ENCODE measurements at places on chromosomes 2 and 18.

- no peak for DNase-seq
Measured at GRCh38 chr2:21590026-21590690, 466.4 kb downstream of the TDRD15 start.

DNA sequence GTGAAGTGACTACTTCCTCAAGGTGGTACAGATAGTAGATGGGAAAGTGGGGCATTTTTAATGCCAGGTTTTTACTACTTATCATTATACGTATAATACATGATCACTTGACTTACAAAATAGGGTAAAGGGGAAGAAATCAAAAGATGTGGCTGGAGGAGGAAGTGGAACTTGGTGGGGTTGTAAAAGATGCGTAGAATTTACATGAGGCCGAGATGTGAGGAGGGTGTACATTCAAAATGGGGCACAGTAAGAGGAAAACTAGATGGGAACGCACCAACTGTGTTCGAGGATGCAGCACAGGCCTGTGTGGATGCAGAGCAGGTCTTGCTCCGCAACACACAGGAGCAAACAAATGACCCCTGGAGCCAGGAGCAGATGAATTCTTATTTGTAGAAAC lies 403.3 kb downstream of the TXNL1 start:
- no peak for DNase-seq

DNA sequence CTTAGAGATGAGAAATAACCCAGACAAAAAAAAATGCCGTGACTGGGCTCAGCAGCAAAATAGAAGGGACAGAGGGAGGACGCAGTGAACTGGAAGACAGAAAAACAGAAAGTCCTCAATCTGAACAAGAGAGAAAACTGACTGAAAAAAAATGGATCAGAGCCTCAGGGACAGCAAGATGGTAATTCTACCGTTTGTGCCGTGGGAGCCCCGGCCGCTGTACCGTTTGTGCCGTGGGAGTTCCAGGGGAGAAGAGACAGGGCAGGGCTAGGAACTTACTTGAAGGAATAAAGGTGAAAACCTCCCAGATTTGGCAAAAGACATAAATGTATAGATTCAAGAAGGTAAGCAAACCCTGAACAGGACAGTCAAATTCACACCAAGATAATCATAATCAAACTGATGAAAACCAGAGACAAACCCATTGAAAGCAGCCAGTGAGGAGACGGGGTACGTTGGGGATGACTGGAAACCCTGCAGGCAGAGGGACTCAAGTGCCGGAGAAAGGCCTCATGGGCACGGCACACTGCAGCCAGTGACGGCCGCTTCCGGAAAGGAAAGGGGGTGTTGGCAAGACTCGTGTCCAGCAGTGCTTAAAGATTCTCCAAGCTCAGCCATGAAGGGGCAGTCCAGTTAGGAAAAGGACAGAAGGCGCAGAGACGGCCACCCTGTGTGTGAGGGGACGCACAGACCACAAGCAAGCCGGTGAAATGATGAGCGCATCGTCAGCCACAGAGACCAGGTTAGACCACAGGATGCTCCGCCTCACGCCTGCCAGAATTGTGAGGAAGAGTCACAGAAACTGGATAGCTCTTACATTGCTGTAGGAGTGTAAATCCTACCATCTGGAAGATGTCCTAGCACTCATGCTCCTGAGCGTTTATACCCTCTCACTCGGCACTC lies 40.0 kb upstream of the NFATC1 start:
- DNase-seq, result no peak

DNA sequence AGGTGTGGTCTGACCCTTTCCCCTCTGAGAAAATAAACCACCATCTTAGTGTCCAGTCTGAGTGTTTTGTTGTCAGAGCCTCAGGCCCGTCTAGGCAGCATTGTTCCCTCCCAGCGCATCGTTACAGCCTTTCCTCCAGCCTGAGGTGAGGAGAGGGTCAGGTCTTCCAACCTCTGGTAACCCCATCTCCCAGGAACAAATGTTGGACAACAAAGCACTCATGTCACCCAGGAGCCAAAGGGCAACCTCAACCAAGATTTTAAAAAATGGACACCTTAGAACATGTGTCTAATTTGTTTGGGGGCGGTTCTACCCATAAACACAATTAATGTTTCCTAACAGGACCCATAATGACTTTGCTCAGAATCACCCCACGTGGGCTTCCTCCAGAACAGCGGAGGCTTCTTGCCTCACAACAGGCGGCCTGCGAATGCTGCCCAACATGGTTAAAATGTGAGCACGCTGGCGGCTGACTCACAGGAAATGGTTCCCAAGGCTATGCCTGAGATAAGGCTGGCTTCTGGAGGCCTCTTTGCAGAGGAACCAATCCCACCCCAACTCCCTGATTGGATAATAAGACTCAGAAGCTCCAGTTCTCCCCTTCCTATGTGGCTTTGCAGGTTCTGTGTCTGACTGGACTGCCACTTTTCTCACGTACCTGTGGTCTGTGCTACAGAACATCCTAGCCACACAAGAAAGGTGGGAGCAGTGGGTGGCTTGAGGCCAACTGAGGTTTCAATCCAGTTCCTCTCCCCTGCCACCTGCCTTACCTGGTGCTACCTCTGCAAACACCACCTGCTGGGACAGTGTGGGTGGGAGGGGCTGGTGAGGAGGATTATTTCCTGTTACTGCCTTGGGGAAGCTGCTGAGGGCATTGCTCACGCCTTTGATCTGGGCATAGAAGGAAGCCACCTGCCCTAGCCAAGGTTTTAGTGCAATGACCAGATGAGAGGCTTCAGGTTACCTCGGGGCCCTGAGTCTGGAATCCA lies 108.8 kb downstream of the B3GNT2 start:
- no peak for DNase-seq

- no peak for DNase-seq
Measured at GRCh38 chr2:128514555-128514955, 195.9 kb upstream of the HS6ST1 start.

DNA sequence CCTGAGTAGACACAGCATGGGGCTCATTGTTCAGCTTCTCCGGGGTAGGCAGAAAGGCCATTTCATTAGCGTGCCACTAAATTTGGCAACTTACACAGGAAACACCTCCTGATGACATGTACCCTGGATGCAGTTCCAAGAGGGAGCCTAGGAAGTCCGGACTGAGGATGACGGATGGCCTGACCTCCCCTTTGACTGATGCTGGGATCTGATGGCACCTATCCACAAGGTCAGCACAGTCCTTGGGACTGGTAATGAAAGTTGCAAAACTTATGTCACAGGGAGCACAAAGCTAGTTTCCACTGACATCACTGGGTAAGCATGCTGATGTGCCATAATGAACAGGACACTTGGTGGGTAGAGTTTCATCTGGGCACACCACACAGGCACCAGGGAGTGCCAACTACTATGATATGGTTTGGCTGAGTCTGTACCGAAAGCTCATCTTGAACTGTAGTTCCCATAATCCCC lies 126.7 kb upstream of the ARL4C start:
- no peak for DNase-seq
